Stimulated activated CD8-positive, alpha-beta memory T cell treated with anti-CD3 and anti-CD28 coated beads, Interleukin-7, amount 100 ng/mL, for 24 hours (primary cell): ENCODE measurements at places on chromosomes 1 and 21.

DNA sequence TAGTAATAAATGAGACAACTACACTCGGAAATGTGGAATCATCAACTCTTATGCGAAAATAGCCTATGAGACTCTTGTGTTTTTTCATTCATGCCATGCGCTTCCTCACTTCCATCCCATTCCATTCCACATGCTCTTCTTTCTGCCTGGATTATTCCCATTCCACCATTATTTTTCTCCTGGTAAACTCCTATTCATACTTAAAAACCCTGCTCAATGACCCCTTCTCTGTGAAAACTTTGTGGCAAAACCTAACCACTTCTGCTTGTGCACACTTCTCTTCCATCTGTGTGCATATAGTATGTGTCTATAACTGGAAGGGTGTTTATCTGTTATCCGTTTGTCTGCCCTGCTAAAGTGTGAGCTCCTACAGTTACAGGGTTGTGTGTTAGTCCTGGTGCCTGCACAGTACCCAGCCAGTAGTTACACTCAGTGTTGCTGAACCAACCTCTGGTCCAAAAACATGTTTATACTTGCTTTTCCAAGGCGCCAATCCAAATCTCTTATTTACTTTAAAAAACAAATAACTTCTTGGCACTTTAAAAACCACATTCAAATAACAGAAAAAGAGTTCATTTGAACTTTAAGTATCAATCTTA lies 10.7 kb downstream of the EPHX1 start:
- no peak for DNase-seq

- DNase-seq, result no peak
These were observed 8.1 kb upstream of the DNASE2B start for GRCh38 chr1:84390226-84390625.

- no peak for DNase-seq
These were observed 13.1 kb upstream of the EXO1 start for GRCh38 chr1:241834733-241835377.

DNA sequence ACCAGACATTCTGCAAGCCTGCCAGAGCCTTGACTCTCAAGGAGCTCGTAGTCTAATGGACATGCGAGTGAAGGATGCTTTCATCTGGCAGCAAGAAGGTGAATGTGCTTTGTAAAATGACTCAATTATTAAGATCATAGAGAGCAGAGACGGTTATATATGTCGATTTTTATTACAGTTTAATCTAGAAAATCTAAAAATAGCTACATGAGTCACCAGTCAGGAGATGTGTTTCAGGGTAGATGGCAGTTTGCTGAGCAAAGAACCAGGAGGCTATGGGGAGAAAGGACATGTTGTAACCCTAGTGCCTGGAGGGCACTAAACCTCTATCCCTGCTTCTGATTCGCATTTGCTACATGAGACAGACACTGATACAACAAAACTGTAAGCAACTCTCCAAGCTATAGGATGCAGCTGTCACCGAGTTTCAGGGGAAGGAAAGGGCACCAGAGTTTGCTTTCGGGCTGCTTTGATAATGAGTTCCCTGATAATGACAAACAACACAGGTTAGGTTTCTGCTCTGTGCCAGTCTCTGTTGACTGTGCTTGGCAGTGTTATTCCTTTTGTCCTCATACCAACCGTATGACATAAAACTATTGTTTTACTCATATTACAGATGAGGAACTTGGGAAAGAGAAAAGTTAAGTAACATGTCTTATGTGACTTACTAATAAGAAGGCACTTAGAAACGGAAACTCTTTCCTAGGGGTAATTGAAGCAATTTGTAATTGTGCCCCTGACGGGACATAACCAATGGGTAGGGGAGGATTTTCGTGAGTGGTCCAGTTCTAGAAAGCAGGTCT lies 43.2 kb downstream of the C1orf198 start:
- no peak for DNase-seq

- DNase-seq, result no peak
These were observed 4.4 kb downstream of the CDC42SE1 start for GRCh38 chr1:151054971-151055547.

DNA sequence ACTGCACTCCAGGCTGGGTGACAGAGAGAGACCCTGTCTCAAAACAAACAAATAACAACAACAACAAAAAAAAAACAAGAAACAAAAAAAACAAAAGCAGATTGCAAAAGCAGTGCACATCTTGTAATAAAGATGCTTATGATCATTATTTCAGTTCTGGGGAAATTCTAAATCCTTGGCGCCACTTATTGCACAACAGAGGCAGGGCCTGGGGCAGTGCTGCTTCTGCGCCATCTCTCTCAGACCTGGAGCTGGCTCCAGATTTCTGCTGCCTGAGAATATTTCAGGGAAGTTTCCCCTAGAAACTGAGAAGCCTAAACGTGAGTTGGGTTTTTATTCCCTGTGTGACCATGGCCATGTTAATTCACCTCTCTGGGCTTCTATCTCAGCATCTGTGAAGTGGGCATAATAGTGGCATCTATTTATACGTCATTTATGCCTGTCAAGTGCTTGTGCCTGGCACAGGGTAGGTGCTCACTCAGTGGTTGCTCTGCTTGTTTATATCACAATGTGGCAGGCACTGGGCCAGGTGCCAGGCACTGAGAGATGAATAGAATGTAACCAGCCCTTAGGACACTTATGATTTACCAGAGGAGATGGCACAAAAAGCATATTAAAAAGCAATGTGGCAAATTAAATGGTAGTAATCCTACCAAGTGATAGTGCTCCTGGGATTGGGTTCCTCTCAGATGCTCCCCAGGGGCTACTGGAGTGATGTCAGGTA lies 67.9 kb downstream of the MDM4 start:
- no peak for DNase-seq

- no peak for DNase-seq
These were observed 66.4 kb upstream of the BTG3 start for GRCh38 chr21:17679002-17679600.

DNA sequence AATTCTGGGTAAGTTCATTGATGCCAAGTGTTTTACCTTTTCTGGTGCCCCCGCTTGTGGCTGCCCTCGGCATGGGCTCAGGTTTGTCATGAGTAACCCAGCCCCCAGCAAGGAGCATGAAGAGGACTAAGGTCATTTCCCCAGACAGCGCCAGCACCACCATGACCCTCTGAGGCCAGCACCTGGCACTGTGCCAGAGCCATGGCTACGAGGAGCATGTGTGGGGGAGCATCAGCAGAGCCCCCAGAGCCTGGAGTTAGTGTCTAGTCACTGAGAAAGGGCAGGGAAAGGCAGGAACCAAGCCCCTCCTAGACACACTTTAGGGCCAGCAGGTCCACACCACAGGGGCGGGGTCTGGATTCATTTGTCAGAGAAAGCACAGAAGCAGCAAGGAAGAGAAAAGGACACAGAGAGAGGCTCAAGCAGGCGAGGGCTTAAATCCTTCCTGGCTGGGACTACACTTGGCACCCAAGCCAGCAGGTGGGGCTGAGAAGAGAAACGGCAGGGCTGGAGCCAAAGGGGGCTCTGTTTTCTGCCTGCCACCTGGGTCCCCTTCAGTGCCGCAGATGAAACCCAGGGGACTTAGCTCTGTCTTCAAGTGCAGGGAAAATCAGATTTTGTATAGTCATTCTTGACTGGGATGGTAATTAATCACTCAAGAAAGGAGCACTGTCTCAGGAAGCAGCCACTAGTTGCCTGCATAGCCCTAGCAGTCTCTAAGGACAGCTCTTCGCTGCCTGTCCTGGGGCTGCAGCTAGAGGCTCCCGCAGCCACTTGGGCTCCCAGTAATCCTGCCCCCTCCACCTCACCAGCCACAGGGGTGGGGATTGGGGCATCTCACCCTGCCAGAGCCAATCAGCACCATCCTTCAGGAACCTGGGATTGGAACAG lies 79.6 kb upstream of the ZC3H12A start:
- DNase-seq, result no peak

DNA sequence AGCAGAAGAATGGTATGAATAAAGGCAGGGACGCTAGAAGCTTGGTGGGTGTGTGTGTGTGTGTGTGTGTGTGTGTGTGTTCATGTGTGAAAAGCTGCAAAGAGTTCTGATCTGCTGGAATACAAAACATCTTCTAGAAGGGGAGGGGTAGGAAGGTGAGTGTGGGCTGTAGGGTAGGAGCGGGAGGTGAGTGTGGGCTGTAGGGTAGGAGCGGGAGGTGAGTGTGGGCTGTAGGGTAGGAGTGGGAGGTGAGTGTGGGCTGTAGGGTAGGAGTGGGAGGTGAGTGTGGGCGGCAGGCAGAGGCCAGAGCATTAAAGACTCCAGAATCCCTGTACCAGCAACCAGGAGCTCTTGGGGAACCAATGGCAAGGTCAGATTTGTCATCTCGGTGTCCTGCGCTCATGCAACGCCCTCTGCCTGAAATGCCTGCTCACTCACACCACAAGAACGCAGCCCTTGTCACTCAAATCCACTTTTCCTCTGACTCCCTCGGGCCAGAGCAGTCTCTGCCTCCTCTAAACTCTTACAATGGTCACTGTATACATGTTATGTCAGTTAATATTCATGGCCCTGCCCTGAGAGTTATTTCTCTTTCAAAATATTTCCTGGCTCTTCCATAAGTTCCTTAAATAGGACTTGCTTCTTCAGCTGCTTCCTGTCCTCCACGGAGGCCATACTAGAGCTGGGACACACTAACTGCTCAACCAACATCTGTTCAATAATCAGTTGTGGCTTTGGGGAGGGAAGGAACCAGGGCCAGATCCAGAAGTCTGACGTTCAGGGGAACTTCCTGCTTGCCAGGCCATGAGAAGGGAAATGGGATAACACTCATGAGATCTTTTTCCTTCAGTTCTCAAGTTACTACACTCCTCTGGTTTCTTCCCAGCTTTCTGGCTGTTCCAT lies 53.6 kb upstream of the ZNF644 start:
- DNase-seq, result no peak

GRCh38 chr1:206708882-206709281 lies 24.2 kb downstream of the MAPKAPK2 start:
- DNase-seq, result no peak
